Small intestine (tissue), 16 donors: ENCODE measurements at places on chromosomes 6 and 20.

DNA sequence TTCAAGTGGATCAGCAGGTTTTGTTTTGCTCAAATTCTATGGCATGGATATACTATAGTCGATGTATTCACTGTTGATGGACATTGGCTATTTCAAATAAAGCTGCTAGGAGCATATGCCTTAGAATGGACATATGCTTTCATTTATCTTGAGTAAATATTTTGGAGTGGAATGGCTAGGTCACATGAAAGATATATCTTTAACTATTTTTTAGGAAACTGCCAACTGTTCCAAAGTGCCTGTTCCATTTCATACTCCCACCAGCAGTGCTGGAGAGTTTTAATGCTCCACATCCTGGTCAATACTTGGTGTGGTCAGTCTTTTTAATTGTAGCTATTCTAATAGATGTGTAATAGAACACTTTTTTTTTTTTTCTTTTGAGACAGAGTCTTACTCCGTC is 81.1 kb upstream of the PIM1 start:
- no peak for DNase-seq

DNA sequence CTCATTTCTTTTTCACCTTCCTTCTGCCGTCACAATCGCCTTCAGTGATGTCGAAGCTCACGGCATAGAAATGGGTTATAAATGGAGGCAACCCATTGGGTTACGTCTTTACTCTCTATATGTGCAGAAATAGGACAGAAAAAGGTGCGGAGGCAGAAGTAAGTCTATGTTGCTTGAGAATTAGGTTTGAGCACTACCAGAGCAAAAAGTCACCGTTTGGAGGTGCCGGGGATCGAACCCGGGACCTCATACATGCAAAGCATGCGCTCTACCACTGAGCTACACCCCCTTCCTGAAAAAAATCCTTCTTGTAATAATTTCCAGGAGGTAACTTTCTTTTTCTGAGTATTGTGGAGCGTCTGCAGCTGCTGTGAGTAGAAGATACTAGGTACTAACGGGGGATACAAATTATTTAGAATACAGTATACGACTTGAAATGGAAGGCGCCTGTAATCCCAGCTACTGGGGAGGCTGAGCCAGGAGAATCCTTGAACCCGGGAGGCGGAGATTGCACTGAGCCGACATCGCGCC is 134.2 kb downstream of the TRIM27 start:
- no peak for DNase-seq

DNA sequence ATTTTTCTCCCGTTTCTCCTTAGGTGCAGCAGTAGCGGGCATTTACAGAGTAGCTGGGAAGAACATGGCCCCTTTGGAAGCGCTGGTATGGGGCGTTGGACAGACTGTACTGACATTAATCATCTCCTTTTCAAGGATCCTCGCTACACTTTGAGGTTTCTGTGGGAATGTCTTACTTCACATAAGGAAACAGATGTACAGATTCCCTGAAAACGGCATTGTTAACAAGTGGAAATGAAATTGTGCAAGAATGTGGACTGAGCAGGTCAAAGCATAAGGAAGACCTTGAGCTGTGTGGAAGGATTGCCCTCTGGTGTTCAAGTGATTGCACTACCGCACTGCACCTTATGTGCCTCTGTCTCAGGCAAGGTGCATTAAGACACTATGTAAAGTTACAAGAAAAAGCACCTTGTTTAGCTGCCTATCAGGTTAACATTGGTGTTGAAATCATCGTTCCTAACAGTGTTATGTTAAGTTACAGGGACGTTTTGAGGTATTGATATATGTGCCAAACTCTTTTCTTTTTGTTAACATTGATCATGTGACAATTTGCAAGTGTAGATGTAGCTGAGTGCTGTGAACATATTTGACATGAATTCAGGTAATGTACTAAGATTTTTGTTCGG is 38.0 kb downstream of the TMEM170B start:
- DNase-seq, result peak; percentile 86

DNA sequence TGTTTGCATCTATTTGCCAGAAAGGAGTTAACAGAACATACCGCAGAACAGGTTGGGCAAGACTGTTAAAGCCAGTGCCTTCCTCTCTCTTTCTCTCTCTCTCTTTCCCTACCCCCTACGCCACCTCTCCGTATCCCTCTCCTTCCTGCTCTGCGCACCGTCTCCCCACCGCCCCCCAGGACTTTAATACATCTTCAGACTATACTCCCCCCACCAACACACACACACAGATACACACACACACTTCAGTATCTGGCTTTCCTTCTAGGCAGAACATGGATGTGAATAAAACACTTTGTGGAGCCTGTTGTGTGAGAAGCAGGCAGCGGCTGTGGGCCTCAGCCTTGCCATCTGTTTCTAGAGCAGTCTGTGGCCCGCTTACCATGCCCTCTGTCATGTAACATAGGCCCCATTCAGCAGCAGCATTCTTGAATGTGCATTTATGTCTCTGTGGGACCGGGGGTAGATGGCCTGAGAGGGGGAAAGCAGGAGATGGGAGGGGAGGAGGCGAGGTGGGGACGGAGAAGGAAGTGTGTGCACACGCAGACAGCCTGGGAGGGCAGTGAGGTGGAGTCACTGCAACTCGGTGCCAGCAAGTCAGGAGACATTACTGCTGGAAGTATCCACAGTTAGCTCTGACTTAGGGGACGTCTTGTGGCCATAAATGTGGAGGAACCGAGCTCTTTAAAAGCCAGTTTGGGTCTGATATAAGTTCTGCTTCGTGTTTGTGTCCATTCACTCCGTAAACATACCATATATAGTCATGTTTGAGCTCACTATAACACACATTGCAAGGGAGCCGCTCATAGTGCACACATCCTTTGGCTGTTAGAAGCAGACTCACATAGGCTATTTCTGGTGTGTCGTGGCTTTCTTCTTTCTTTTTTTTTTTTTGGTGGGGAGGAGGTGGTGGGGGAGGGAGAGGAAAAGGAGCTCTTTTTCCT is 38.4 kb downstream of the RREB1 start:
- DNase-seq, result peak; percentile 78

- DNase-seq, result peak; percentile 75
These were observed at the start of gene SDC4 for GRCh38 chr20:45347936-45348778. TSS of gene SDC4 (minus strand) at chr20:45348424. CDS start at chr20:45348384, 40 bp downstream.

- no peak for DNase-seq
These were observed 147.1 kb upstream of the SASH1 start for GRCh38 chr6:148195511-148195910.

GRCh38 chr20:50415516-50416268 is 94.5 kb upstream of the PTPN1 start:
- peak; percentile 95 for DNase-seq

GRCh38 chr20:1566701-1567100 is 9.2 kb upstream of the SIRPD start:
- no peak for DNase-seq

DNA sequence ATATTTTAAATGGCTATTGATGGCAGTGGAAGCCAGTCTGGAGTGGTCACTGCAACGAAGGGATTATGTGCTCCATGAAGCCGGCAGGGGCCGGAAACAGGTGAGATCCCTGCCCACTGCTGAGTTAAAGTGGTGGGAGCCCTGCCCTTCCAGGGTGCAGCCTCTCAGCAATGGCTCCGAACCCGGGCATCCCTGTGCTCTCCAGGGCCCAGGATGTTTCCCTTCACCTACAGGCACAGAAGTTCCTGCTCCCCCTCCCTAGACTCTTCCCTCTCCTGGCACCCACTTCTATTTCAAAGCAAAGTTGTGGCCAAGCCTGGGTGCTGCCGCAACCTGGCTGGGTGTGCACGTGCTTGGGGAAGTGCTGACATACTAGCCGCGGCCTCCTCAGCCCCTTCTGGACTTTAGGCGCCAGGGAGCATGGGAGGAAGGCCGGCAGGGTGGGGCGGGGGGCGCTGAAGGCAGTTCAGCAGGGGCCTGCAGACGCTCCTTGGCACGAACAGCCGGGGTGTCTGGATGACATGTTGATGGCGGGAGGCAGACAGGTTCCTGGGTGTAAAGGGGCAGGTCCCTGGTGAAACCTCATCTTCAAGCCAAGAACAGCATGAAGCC is 452.3 kb downstream of the HTR1B start:
- no peak for DNase-seq

DNA sequence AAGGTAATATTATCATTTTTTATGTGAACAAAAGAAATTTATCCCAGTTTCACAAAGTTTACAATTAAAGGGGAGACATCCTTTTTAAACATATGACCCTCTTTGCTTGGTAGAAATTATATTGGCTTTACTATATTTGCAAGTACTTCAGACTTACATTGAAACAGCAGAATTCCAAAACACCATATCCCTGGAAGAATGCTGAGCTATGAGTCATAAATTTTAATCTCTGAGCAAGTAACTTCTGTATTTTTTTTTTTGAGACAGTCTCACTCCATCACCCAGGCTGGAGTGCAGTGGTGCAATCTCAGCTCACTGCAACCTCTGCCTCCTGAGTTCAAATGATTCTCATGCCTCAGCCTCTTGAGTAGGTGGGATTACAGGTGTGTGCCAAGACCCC is 240.4 kb downstream of the TBC1D32 start:
- no peak for DNase-seq

DNA sequence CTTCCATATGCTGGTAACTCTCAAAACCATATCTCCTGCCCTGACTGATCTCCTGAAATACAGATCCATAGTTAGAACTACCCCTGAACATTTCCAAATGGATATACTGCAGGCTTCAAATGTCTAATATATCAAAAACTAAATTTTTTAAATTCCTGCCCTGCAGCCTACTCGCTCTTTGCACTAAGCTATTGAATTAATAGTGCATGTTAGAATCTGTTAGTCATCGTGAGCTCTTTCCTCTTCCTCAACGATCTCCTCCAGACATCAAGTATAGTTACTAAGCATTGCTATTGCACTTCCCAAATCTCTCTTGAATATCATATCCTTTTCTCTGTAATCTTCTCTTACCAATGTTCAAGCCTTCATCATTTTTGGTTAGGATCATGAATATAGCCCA is 26.0 kb upstream of the RSPO3 start:
- no peak for DNase-seq

- DNase-seq, result no peak
These were observed 135.7 kb downstream of the ALDH8A1 start for GRCh38 chr6:134814076-134814695.
